ENCODE measurements at places on chromosomes 3 and 15.

GRCh38 chr3:81666502-81667121, 94.8 kb downstream of the GBE1 start:
- DNase-seq, result no peak

DNA sequence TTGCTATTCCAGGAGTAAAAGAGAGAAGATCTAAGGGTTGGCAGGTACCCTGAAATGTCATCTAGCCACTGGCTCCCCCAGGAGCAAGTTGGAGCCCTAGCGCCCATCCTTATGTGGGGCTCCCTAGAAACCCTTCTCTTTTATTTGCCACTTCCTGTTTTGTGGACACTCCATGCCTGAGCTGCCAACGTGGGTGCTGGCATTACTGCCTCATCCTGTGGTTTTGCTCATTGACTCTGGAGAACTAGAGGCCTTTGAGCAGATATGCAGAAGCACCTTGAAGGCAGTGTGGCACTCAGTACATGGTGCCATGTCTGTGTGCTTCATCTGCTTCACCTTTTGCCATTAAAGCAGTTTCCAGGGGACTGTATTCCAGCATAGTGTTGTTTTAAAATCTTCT, 8.1 kb downstream of the EDEM1 start:
- DNase-seq, result no peak

- DNase-seq, result no peak
Observed at GRCh38 chr3:12557473-12558100, 700 bp downstream of the MKRN2 start.

- no peak for DNase-seq
Observed at GRCh38 chr3:188670446-188670845, 501.3 kb upstream of the TPRG1 start.

- no peak for DNase-seq
Observed at GRCh38 chr3:35666888-35667287, 27.6 kb downstream of the ARPP21 start.

GRCh38 chr3:168386301-168386700, 290.6 kb upstream of the GOLIM4 start:
- DNase-seq, result no peak

- DNase-seq, result no peak
Observed at GRCh38 chr3:8655387-8655835, 10.8 kb upstream of the SSUH2 start.

All from NCI-H1436 treated with DMSO at 0.1 percent for 48 hours (cell line).